ENCODE measurements at places on chromosomes 1 and 21.

DNA sequence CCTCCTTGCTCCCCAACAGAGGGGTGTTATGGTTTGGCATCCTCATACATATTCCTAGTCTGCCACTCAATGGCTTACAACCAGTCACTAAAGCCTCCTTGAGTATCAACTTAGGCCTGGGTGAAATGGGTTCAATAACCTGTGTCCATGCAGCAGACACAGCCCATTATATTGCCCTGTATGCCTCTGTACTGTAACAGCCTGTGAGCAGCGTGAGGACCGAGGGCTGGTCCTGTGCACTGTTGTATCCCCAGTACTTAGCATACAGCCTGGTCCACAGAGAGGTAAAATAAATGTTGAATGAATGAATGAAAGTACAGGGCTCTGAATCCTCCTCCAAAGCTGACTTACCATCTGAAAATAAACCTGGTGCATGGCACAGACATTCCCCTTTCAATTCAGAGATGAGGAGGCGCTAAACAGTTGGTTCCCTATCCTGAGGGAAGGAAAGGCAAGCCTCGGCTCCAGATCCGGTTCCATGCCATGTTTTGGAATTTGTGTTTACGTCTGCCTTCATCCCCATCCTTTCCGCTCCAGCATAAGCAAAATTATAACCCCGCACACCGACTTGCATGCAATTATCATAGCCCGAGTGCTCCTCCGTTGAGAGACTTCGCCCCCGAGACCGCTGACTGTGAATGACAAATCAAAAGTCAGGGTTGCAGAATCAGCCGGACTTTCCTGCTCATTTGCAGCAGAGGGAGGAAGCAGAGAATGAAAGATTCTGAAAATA, 45.0 kb upstream of the DNAJC6 start:
- peak; percentile 19 for DNase-seq

DNA sequence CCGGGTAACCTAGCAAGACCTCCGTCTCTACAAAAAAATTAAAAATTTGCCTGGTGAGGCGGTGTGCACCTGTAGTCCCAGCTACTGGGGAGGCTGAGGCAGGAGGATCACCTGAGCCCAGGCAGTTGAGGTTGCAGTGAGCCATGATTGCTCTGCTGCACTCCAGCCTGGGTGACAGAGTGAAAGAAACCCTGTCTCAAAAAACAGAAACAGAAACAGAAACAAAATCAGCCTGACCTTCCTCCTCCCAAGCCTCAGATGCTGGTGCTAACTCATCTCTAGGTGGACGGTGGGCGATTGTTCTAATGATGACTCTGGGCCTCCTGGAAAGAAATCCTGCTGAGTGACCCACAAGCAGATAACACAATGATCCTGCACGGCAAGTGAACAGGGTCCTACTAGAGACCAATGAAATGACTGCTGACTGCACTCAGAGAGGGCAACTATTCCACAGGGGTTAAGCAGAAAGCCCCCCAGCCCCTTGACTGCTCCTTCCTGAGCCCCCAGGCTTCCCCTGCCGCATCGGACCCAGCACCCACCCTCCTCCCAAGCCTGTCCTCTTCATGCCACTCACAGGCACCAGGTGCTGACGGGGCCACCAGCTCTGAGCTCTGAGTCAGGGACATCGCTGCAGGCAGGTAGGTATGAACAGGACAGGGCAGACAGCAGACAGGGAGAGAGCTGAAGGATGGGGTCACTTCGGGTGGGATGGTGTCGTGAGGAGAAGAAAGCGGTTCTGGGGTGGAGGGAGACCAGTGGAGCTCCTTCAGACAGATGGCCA, 27.8 kb upstream of the LRRC38 start:
- DNase-seq: no peak

GRCh38 chr21:45130324-45130774, 56.0 kb downstream of the ADARB1 start:
- no peak for DNase-seq

DNA sequence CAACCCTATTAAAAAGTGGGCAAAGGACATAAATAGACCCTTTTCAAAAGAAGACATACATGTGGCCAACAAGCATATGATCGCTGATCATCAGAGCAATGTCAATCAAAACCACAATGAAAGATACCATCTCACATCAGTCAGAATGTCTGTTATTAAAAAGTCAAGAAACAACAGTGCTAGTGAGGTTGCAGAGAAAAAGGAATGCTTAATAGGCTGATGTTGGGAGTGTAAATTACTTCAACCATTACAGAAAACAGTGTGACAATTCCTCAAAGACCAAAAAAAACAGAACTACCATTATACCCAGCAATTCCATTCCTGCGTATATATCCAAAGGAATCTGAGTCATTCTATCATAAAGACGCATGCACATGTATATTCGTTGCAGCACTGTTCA, 13.2 kb downstream of the USH2A start:
- no peak for DNase-seq

DNA sequence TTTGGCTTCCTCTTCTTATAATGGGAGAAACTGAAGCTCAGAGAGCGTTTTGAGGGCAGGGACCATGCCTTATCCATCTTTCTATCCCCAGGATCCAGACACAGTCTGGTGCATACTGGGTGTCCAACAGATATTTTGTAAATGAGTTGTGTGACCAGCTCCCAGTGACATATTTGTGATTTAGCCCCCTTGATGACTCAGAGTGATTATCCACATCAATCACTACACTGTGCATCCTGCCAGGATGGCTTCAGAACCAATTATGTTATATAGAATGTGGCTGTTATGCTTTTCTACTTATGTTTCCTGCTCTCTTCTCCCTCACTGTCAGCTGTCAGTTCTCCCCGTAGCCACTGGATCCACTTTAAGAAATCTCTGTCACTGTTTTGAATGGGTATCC, 11.3 kb downstream of the OLFML3 start:
- no peak for DNase-seq

DNA sequence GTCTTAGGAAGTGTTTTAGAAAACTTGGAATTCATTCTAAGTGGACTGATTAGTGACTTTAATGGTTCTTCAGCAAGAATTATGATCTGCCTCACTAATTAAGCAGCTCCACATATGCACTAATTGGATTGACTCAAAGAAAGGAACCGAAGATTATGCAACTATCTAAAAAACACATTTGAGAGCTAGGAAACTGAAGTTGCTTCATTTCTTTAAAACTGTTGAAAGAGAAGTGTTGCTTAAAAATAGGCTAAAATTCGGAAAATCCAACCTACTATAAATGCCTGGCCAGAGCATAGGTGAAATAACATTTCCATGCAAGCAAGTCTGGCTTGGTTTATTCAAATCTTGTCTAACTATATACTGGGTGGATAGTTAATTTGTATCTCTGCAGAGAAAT, 502.9 kb upstream of the ZRANB2 start:
- no peak for DNase-seq

DNA sequence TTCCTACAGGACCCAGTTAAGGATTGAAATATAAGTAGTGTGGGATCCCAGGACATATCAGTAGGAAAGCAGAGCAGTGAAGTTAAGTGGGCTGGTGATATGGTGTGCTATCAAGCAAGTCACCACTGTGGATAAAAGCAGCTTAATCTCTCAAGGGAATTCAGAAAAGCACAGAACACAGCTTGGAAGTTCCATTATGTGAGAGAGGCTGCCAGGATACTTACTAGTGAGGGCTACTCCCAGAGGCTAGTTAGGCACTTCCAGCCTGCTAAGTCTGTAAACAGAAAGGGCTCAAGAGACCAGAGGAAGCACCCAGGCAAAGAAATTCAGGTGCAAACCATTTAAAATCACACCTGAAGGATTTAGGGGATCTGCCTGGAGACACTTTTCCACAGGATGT, 18.8 kb upstream of the GRIK1 start:
- no peak for DNase-seq

DNA sequence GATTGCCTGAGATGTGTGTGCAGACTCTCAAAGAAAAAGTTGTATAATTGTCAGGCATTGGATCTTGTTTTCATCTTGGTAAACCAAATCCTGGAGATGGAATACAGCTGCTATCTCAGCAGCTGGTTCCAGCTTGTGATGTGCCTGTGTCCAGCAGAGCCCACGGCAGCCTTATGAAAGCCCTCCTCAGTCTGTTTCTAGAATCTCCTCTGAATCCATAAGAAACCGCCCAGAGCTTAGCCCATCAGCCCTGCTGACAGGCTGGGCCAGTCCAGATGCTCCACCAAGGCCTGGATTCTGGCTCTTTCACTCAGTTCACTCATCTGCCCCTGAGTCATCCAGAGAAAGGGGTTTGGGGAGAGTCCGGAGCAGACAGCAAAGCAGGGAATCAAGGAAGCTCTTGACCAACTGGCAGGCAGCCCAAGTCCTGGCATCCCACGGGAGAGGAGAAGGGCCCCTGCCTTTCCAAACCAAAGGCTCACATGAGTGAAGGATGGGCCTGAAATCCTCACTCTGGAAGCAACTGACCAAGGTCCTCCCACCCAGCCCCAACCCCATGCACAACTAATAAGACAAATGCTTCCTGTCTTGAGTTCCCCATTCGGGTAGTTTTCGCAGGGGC, 45.7 kb downstream of the NAV1 start:
- DNase-seq: no peak

GRCh38 chr1:170807432-170807831, 127.9 kb upstream of the MROH9 start:
- DNase-seq: no peak

GRCh38 chr1:38696371-38696770, 163.2 kb downstream of the RRAGC start:
- no peak for DNase-seq

DNA sequence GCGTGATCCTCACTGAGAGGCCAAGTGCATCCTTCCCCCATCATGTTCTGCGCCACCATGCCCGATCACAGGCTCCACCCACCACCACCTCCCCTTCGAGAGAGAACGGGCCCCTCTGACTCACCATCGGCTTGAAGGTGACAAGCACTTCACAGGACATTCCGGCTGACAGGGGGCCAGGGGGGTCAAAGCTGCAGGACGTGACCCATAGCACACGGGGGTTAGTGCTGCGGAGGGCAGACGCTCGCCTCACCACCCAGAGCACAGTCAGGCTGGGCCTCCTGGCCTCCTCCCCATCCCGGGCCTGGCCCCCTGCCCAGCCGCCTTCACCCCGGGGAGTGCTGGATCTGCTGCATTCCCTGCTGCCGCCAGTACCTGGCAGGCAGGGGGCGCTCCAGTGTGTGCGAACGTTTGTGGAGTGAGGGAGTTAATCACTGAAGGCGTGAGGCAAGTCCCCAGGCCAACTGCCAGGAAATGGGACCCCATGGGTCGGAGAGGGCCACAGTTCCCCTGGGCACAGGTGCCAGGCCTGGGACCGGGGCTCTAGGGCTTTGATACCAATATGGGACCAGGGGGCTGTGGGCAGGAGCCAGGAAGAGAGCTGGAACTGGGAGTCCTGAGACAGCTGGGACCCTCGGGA, 40.9 kb upstream of the TMEM52 start:
- peak; percentile 85 for DNase-seq

GRCh38 chr1:221812905-221813597, 71.2 kb upstream of the DUSP10 start:
- no peak for DNase-seq

GRCh38 chr1:161127649-161128048, 4.8 kb downstream of the DEDD start:
- DNase-seq: no peak

GRCh38 chr1:12467570-12468286, 150.3 kb downstream of the DHRS3 start:
- DNase-seq: no peak

GRCh38 chr1:151043163-151043562, 4.4 kb upstream of the C1orf56 start:
- peak; percentile 31 for DNase-seq

GRCh38 chr1:34829250-34829649, 30.3 kb downstream of the SMIM12 start:
- DNase-seq: no peak

DNA sequence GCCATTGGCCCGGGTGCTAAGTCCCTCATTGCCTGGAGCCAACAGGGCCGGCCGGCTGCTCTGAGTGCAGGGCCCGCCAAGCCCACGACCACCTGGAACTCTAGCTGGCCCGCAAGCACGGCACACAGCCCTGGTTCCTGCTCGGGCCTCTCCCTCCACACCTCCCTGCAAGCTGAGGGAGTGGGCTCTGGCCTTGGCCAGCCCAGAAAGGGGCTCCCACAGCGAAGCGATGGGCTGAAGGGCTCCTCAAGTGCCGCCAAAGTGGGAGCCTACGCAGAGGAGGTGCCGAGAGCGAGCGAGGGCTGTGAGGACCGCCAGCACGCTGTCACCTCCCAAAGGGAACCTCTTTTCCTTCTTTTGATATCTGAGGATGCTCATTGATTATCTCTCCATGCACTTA, 283.4 kb downstream of the PRDM2 start:
- DNase-seq: no peak

DNA sequence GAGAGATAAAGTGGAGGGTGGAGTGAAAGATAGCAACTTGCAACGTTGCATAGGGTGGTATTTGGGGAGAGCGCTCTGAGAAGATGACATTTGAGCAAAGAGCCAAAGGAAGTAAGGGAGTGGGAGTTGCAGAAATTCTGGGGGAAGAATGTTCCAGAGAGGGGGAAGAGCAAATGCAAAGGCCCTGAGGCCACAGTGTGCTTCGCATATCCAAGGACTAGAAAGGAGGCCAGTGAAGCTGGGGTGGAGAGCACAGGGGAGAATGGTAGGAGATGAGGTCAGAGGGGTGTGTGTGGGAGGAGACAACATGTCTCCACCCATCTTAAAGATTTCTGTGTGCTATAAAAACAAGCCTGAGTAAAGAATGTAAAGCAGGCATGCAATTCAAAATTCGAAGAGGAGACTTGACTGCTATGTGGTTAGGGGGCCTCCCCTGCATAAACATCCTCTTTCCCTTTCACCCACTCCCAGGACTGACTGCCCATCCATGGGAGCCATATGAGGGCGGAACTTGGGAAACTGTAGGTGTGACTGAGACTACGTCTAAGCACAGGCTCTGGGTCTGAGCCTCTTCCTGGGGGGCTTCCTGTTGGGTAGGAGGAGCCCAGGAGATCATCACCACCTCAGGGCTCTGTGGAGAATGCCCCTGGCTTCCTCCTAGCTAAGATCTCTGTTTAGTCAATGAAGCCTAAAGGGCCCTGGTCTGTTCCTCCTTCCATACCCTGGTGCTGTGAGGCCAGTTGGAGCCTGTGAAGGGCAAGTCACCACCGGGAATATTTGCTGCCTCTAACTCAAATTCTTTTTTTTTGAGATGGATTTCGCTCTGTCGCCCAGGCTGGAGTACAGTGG, 2.9 kb upstream of the CLIC4 start:
- DNase-seq: peak; percentile 23

- DNase-seq: no peak
Measured at GRCh38 chr1:61274939-61275338, 192.6 kb downstream of the NFIA start.

- no peak for DNase-seq
Measured at GRCh38 chr1:187715483-187715882, 886.7 kb downstream of the PLA2G4A start.

DNA sequence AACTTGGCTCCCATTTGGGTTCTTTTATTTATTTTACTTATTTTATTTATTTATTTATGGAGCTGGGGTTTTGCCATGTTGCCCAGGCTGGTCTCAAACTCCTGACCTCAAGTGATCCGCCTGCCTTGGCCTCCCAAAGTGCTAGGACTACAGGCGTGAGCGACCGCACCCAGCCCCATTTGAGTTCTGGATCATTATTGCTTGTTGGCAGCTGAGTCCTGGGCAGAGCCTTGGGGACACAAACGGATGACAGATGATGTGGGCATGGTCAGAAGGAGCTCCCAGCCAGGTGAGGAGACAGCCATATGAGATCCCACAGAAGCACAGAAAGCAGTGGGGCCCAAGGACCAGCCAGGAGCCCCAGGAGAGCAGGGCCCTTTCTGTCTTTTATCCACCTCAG, 254.0 kb downstream of the MATN1 start:
- DNase-seq: no peak
